HCEC 1CT (cell line): ENCODE measurements at places on chromosomes 4 and X.
A peak's percentile ranks its signal among the peaks of the same experiment; 100 is the strongest.

DNA sequence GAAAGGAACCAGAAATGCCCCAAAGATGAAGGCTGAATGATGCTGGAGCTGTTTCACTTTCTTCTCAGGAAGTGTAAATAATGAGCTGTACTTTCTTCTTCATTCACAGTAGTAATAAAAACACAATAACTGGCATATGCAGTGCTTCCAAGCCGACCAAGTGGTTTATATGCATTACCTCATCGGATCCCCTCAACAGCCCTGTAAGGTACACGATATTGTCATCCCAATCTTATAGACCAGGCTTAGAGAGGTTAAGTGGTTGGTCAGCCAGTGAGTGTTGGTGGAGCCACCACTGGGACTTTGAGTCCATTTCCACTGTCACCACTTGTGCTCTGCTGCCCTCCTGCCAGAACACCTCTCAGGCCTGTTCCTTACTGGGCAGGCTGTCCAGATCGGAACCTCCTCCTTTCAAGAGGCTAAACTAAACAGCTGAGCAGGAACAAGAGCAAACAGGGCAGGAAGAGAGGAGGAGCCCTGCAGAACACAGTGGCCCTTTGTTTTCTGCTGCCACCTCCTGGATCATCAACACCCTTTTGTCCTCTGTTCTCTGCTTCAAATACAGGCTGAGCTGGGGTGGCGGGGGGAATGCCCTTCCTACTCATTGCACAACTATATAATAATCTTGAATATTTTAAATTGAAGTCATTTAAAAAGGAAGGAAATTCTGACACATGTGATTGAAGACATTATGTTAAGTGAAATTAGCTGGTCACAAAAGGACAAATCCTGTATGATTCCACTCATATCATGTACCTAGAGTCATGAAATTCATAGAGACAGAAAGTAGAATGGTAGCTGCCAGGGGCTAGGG is 112.5 kb upstream of the ATP6AP2 start:
- peak; percentile 9 for DNase-seq

DNA sequence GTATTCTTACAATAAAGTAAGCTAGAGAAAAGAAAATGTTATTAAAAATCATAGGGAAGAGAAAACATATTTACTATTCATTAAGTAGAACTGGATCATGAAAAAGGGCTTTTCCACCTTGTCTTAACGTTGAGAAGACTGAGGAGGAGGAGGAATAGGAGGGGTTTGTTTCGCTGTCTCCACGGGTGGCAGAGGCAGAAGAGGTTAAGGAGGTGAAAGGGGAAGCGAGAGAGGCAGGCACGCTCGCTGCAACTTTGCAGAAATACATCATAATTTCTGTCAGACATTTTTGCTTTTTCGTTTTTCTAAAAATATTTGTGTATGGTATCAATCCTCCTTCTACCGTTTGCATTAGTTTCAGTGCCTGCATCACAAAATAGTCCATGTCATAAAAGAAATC is 2375.1 kb upstream of the AGA start:
- no peak for DNase-seq

DNA sequence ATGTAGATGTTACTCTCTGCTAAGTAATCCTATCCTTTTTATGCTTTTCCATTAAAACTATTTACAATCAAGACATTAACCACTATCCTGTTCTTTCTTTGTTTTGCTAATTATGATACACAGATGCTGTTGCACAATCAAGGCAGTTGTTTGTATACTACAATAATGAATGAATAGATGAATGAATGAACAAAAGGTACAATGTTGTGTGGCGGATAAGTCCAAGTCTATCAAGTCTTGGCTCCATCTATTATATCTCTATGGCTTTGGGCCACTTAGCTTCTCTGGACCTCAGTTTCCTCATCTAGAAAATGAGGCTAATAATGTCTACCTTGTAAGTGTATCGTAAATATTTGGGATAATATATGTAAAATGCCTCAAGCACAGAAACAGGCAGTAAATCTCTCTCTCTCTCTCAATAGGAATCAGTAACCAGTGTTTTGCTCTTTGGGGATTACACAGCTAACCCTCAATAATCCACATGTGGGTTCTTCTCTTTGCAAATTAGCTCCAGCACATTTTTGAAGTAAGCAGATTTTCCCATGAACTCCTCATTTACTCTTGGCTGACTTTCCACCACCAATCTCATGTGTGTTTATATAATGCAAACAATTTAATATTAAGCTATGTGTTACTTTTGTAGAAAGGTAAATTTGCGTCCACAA is 27.8 kb upstream of the TSPAN5 start:
- DNase-seq, result no peak

- no peak for DNase-seq
Measured at GRCh38 chrX:10983526-10983925, 127.6 kb upstream of the HCCS start.

GRCh38 chrX:154396973-154397887 is 947 bp upstream of the RPL10 start:
- DNase-seq, result peak; percentile 63

DNA sequence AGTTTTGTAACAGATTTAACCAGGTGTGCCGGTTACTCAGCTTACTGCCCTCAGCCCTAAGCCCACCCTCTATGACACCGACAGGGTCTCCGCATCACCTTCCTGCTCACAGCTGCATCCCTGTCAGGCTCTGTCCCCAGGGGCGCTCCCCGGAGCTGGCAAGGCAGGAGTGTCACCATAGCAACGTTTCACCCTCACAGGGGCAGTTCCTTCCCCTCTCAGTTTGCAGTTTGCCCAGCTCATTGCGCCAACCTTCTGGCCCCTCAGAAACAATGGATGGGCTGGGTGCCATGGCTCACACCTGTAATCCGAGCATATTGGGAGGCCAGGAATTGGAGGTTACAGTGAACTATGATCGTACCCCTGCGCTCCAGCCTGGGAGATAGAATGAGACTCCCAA is 42.6 kb downstream of the RGS12 start:
- no peak for DNase-seq

DNA sequence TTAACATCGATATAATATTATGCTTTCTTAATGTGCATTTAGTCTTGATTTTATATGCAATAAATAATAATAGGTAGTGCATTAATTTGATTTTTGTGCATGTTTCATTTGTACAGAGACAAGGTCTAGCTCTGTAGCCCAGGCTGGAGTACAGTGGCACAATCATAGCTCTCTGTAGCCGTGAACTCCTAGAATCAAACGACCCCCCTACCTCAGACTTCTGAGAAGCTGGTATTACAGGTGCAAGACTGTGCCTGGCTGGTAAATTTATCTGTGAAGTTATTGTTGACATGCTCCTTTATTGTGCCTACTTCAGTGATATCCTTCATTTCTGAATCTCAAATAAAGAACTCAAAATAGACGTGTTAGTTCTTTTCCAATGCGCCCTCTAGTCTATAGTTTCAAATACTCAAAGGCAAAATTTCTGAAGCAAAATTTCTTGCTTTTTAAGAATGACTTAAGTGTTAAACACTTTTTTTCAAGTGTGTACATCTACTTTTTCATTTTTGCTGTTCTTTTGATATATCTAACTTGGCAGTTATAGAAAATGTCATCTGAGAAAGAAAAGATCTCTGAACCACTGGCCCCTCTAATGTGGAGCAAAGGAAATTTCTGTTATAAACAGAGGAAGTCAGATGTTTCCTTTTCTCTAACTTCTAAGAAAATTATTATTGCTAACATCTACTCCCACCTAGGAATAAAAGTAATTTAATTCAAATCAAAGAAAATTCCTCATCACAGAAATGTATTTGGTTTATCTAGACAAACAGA is 28.3 kb upstream of the GUCY1A1 start:
- DNase-seq, result no peak

- peak; percentile 33 for DNase-seq
Measured at GRCh38 chrX:40867352-40867751, 132.0 kb upstream of the MED14 start.

DNA sequence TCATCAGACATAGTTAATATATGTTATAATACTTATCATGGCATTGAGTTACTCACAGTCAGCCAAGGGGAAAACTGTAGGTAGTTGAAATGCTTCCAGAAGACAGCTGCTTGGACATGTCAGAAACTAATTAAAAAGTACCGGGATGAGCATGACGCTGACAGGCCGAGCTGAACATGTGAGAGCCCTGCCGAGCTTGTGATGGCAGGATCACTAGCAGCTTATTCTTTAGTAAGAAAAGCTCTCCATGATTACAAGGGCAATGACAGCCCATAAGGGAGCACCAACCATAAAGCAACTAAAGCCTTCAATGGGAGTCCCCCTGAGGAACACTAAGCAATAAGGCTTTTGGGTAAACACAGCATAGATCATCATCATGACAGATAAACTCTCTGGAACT is 435.6 kb downstream of the TLL1 start:
- DNase-seq, result no peak

DNA sequence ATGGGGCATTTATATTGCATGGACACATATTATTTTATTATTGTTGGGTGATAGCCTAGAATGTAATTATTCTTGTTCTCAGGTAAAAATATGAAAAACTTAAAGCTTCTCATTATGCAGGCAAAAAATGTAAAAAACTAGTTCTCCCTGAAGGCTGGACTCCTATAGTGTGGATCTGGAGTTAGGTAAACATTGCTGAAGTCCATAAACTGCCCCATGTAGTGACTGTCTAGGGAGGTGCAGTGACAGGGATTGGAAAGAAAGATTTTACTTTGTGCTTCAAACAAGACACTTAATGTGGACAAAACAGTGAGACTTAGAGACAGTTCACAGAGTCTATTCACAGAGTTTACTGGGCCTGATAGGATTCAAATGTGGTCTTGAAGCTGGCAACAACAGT is 17.0 kb downstream of the ADH6 start:
- no peak for DNase-seq

GRCh38 chrX:133668225-133668931 is 253.1 kb upstream of the GPC4 start:
- DNase-seq, result no peak

- no peak for DNase-seq
Measured at GRCh38 chr4:185803022-185803421, 9.0 kb downstream of the SORBS2 start.

DNA sequence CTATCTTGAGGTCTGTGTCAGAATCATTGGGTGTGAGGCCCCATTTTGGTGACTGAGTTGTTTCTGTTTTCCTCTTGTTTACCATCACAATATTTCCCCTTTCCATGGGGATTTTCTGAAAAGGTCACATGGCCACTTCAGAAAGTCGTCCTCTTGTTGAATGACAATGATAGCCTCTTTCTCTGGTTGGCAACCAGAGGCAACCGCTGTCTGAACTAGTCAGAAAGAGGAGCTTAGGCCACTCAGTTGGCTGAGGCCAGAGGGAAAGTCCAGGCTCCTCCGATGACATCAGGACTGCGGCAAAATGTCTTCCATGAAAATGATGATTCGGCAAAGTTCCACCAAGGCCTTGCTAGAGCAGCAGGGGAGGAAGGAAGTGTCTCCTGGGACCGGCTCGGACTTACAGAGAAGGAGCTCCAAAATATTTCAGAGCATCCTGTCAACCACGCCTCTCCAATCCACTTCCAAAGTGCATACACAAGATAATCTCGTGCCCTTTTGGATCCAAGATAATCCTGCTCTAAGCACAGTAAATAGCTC is 19.1 kb upstream of the RBM47 start:
- no peak for DNase-seq

GRCh38 chr4:142960126-142960525 is 114.0 kb upstream of the INPP4B start:
- DNase-seq, result no peak

DNA sequence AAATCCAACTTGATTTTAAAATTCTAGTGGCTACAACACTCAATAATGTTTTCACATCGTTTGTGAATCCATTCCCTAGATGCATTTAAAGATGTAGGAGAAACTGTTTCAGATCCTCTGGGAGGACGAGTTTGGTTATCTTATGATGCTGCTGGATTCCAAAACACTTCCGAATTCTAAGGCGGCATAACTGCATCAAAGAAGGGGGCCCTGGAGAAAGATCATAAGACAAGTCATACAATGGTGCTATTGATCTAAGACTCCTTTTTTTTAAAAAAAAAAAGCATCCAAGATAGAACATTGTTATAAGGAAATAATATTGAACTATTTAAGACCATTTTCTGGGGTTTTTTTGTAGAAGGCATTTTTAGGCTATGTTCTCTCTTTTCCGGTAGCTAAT is 25.5 kb downstream of the ASB9 start:
- DNase-seq, result no peak

GRCh38 chr4:89482926-89483595 is 175.5 kb upstream of the GPRIN3 start:
- no peak for DNase-seq

- DNase-seq, result peak; percentile 33
Measured at GRCh38 chr4:11628093-11628725, 199.5 kb upstream of the HS3ST1 start.

DNA sequence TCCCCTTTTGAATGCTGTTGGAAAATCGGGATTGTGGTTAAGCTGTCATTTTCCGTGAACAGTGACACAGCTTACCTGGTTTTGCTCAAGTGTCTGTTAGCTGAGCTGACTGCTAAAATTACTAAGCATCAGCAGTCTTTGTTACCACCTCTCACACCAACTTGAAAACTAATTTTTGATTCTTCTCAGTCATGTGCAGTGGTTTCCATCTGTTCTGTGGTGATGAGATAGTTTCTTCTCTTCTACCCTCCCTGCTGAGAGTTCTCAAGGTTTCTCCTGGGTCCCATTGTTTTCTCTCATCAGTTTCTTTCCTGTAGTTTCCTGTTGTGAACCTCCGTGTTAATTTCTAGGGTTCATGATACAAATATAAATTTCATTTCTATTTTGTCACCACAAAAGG is 225.6 kb downstream of the ARHGAP10 start:
- no peak for DNase-seq

DNA sequence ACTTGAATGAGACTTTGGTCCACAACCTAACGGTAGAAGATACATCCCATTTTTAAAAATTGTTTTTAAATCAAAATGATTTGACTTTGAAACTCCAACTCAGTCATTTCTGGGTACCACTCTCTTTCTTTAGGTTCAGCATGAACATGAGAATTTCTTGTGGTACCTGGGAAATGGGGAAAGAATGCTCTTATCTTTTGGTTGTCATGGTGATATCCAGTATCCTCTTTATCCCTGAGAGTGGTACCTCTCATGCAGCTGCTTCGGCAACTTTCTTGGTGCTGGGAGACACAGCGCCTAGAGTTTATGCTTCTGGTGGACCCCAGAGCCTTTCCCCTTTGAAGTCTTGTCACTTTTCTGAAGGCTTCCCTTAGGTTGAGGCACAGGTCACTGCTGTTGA is 465.1 kb upstream of the FAT1 start:
- DNase-seq, result no peak

- DNase-seq, result peak; percentile 40
Measured at GRCh38 chr4:157992038-157992705, 180.7 kb downstream of the GASK1B start.

GRCh38 chrX:128992107-128992971 is 531.0 kb downstream of the SMARCA1 start:
- no peak for DNase-seq

- peak; percentile 3 for DNase-seq
Measured at GRCh38 chrX:132375941-132376340, 112.9 kb downstream of the MBNL3 start.

GRCh38 chrX:44908827-44909226 is 35.8 kb downstream of the KDM6A start:
- DNase-seq, result no peak
